ENCODE measurements at places on chromosomes 6 and 20.

DNA sequence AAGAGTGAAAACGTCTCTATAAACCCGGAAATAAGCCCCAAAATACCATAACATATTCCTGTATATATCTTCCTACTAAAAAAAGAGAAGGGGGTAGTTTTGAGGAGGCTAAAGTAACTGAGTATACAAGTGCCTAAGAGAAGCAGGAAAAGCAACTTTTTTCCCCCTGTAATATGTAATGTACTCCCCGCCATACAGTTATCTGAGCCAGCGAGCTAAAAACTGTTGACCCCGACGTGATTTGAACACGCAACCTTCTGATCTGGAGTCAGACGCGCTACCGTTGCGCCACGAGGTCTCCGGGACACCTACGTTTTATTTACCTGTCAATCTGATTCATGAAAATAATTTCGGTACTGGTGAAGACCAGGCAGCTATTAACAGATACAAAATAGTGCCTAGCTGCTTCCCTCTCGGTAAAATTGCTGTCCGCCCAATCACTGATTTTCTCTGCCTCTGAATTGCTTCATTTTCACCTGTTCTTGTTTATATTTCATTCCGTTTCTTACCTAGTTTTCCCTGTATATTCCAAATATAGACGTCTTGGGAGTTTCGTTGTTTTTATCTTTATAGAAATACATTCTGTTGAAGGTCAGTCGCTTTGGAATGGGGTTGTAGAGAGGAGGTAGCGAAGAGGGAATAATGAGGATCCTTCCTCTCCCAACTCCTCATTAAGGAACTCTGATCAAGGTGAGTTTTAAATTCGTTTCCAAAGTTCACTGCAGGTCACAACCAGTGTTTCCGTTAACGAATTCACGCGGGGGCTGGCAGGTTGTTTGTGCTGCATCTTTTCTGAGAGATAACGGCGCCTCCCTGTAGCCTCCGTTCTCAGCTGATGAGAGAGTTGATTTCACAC, 33.6 kb upstream of the BTN3A2 start:
- DNase-seq: no peak

DNA sequence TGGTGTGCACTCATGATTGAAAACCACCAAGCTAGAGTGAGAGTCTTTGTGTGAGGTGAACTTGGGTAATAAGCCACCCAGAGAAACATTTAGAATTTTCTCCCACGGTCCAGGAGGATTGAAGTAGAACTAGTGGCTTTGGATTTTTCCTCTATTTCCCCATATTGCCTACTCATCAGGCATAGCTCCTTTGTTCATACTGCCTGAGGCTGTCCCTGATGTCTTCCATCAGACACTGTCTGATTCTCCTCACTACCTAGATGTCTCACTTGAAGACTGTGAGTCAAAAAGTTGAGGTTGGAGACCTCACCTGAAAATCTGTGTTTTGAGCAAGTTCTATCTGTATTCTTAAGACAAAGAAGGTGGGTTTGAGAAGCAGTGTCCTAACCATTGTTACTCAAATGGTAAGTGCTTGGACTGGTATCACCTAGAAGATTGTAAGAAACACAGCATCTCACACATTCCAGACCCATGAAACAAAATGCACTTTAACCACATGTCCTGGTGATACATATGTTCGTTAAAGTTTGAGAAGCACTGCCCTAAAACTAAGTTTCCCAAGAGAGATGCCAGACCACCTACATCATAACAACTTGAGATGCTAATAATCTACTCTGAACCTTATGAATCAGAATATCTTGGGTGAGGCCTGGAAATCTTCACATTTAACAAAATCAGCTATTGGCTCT, 523.4 kb upstream of the BTBD3 start:
- DNase-seq: no peak

- DNase-seq: no peak
Observed at GRCh38 chr6:109340811-109341210, 41.5 kb downstream of the CD164 start.

DNA sequence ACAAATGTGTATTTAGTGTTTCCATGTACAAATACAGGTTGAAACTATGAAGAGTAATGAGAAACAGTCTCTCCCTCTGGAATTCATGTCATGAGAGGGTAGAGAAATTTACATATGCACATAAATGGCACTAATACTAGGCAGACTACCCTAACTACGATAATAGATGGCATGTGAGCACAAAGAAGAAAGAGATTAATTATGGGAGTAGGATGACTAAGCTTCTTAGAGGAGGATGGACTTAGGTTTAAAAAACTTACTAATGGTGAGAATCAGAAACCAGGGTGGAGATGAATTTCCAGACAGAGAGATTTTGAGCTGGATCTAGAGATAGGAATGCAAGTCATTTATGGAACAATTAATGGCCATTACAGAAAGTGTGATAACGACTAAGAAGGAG, 225.3 kb upstream of the HTR1E start:
- DNase-seq: no peak

DNA sequence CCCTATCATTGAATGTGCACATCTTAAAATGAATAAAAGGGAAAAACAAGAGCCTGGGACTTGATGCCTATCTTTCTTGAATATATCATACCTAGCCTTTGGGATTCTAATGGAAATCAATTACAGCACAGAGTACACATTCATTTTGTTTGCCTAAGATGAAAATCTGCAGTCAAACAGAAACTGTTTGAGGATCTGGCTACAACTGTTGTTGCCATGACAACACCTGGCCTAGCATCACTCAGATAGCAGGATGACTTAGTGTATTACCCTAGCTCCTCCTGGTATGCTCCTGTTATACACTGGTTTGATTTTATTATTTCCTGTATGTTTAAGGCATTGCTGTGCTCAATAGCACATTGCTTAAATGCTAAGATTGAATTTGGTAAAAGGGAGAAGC, 71.5 kb upstream of the LAMP5 start:
- no peak for DNase-seq

- no peak for DNase-seq
Observed at GRCh38 chr6:20148433-20148832, 63.8 kb downstream of the MBOAT1 start.

GRCh38 chr6:158333094-158333493, 20.8 kb downstream of the TULP4 start:
- DNase-seq: no peak

DNA sequence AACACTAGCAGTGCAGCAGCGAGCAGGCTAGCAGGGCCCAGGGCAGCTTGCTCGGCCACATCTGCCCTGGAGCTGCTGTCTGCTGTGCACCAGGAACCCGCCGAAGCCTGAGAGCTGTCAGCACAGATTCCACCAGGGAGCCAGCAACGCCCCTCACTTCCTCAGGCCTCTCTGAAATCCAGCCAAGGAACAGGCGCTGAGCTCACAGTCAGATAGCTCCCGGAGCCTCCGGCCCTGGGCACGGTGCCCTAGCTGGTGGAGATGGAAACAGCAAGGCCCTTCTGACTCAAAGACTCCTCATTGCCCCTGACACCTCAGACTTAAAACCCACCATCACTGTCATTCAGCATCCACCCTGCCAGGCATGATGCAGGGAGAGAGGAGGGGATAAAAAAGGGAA, 839.4 kb downstream of the MAFB start:
- no peak for DNase-seq

DNA sequence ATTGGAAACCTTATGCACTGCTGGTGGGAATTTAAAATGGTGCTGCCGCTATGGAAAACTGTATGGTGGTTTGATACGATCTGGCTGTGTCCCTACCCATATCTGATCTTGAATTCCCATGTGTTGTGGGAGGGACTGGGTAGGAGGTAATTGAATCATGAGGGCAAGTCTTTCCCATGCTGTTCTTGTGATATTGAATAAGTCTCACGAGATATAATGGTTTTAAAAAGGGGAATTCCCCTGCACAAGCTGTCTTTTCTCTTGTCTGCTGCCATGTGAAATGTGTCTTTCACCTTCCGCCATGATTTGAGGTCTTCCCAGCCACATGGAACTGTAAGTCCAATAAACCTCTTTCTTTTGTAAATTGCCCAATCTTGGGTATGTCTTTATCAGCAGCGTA, 4.9 kb downstream of the TAP2 start:
- no peak for DNase-seq

DNA sequence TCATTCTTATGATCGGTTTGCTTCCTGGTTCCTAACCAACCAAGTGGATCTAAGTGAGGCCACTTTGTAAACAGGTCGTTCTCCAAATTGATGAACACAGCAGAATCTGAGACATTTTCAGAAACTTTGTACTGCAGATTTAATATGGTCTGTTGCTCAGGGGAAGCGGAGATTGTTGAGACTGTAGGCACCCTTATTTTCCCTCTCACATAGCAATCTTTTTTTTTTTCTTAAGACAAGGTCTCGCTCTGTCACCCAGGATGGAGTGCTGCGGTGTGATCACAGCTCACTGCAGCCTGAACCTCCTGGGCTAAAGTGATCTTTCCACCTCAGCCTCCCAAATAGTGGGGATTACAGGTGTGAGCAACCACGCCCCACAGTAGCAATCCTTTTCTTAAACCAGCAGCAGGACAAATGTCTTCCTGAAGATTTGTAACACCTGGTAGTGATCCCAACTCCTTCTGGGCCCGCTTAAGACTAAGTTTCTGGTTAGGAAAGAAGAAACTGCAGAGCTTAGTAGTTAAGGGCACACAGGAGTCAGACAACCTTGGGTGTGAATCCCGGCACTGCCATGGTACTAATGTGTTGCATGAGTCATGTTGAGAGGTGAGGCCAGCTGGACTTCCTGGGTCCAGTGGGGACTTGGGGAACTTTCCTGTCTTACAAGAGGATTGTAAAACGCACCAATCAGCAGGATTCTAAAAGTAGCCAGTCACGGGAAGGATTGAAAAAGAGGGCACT, 48.4 kb upstream of the EZR start:
- no peak for DNase-seq

- no peak for DNase-seq
Observed at GRCh38 chr6:155589190-155589589, 133.6 kb upstream of the NOX3 start.

- DNase-seq: no peak
Observed at GRCh38 chr6:87333033-87333432, 4.0 kb upstream of the GJB7 start.

DNA sequence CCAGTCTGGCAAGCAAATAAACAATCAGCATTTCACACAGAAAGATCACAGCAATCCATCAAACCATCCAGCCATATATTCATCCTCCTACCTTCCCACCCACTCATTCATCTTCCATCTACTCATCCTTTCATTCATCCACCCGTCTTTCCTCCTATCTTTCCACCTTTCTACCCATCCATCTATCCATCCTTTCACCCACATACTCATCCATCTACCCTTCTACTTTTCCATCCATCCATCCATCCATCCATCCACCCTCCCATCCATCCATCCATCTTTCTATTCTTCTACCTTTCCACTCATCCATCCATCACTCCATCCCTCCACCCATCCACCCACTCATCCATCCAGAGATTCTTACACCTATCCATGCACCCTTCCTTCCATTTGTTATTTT, 49.3 kb downstream of the KIAA0319 start:
- DNase-seq: no peak

- no peak for DNase-seq
Observed at GRCh38 chr20:8756410-8756809, 312.5 kb upstream of the PLCB4 start.

- DNase-seq: no peak
Observed at GRCh38 chr6:43912116-43912577, 142.1 kb downstream of the VEGFA start.

DNA sequence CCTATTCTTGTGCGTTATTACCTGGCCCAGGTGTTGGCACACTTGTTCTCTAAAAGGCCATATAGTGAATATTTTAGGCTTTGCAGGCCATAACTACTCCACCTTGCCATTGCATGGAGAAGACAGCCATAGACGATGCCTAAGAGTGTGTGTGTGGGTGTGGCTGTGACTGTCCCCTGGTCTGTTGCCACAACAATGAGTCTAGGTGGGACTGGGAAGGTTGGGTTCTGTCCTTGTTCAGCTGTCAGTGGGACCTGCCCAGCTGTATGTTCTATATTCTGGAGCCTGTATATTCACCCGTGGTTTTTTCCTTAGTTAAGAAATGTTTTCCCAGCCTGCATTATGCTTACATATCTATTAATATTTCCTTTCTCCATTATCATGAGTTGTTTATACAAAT, 38.6 kb downstream of the CEP43 start:
- DNase-seq: no peak

GRCh38 chr6:46808806-46809205, 15.6 kb downstream of the MEP1A start:
- no peak for DNase-seq

- no peak for DNase-seq
Observed at GRCh38 chr6:137879299-137879698, 12.2 kb downstream of the TNFAIP3 start.

GRCh38 chr6:166026586-166027126, 141.0 kb downstream of the TBXT start:
- DNase-seq: no peak

GRCh38 chr6:163725008-163725941, 310.8 kb downstream of the QKI start:
- DNase-seq: no peak

DNA sequence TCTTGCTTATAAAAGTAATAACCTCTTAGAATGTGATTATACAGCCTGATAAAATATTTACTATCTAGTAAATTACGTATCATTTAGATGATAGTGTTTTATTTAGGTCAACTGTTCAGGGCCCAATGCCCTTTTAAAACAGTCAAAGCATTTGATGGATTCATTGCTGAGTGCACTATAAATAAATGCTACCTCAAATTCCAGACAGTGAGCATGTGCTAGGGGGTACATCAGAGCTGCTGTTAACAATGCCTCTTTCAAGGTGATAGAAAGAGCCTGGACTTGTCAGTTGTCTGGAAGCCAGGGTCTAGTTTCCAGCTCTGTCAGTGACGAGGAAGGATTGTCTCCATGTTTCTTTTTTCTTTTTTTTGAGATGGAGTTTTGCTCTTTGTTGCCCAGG, 7.5 kb upstream of the TMEM242 start:
- no peak for DNase-seq

GRCh38 chr6:4941782-4942672, 61.8 kb downstream of the RPP40 start:
- peak; percentile 5 for DNase-seq

DNA sequence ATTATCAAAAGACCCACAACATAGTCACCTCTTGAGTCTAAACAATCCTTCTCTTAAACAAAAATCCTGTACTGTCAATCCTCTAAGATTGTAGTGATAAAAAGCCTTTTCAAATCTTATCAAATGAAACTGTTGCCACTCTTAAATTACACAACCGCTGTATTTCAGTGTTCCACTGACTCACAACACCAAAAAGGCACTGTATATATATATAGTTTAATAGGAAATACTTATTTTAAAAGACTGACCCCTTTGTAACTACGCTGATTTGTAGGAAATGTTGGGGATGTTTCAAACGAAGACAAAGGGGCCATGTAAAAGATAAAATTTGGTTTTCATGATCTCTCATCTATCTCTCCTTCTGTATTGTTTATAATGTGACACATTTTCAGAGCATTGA, 14.1 kb downstream of the CPNE1 start:
- no peak for DNase-seq

GRCh38 chr20:17418737-17419136, 112.4 kb downstream of the BFSP1 start:
- no peak for DNase-seq

GRCh38 chr6:107679457-107679856, 144.7 kb downstream of the SCML4 start:
- no peak for DNase-seq

- DNase-seq: no peak
Observed at GRCh38 chr6:144947398-144947976, 662.4 kb downstream of the UTRN start.

Measured in stimulated activated CD4-positive, alpha-beta T cell treated with anti-CD3 and anti-CD28 coated beads, TNF-alpha, amount 100 ng/mL, for 1 hour (primary cell).